Activated naive CD4-positive, alpha-beta T cell treated with Interleukin-2 at 50 U/mL for 16 hours (primary cell): ENCODE measurements at places on chromosomes 12 and 14.

DNA sequence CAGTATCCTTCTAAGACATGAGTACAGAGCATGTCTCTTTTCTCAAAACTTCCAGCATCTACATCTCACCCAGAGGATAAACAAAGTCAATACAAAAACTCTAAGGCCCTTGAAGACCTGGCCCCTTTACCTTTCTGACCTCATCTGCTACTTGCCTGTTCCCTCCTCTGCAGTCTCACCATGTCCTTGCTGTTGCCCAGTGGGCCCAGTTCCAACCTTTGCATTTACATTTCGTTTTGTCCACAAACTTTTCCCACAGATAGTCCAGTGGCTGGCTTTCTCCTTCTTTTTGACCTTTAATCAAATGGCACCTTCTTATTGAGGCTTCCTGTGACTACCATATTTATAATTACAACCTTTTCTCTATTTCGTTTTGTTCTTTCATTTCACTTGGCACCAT, 1.6 kb downstream of the IRAK4 start:
- DNase-seq: no peak

DNA sequence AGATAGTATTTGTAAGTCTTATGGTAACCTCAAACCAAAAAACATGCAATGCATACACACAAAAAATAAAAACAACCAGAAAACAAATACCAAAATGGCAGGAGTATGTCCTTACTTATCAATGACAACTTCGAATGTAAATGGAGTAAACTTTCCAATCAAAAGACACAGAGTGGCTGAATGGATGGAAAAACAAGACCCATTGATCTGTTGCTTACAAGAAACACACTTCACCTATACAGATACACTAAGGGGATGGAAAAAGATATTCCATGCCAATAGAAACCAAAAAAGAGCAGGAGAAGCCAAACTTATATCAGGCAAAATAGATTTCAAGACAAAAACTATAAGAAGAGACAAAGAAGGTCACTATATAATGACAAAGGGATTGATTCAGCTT, 8.7 kb upstream of the DCAF5 start:
- DNase-seq: no peak

- peak; percentile 50 for DNase-seq
Measured at GRCh38 chr12:10701131-10701681, 21.9 kb downstream of the YBX3 start.

DNA sequence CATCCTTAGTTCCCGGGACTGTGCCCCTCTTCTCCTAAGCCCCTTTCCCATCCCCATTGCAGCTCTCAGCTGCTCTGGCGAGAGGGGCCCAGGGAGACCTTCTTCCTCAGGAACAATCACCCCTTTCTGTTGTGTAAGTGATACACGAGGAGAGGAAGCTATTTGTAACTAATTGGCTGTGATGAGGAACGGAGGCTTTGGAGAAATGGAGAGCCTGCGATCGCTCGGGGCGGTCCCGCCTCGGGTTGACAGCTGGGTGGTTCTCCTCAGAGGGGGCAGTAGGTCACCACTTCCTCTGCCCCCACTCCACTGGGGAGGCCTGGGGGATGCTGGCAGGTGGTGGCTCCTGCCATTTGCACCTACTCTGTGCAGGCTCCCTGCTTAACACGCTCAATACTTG, 6.6 kb upstream of the PGF start:
- no peak for DNase-seq

DNA sequence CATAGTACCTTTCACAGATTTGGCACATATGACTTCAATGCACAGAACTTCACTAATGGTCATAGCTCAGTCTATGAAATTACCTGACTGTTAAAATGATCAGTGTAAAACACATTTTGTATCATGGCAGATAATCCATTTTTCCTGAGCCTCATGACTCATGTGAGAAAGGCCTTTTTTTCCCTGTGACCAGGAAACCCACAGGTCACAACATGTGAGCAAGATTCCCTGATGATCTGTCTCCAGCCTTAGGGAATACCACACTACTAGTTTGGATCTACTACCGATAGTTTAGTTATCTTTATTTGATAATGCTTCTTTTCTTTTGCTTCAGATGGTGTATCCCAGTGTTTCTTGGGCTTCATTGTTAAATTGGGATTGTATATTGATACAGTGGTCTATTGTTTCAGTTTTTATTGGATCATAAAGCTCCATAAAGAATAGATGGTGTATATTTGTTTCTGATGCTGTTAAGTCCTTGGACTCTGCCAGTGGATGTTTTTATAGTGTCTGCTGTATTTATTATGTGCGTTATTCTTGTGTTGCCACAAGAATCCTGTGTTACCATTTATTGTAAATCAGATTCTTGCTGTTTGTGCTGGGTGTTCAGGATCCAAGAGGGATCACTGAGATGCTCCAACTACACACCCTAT, 248.7 kb upstream of the PELI2 start:
- no peak for DNase-seq

DNA sequence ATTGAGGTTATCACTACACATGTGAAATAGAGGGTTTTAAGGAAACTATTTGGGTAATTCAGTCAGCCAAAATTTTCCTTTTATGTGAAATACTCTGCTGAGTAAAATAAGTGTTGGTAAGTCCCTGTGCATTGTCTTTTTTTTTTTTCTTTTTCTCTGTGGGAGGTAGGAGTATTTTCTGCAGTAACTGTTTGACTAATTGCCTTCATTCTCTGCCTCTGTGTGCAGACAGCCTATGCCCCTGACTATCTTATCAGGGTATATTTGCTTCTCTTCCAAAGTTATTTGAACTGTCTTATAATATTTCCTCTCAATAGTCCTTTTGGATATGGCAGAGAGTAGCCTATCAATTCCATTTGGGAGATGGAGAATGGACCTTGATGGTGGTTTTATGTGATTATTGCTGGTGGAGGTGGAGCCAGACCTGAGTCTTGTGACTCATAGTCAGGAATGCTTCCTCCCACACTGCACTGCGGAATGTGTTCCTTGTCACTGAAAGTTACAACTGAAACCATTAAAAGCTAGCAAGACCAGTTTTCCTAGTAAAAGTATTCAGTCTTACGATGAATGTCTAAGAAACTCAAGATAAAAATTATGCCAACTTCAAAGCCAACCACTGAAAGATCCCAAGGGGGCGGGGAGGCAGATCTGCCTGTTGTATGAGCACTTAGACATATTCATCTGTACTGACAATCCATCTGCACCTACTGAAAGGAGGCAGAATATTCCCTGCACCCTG, 40.9 kb upstream of the STXBP6 start:
- DNase-seq: no peak
